ENCODE measurements at places on chromosomes 5 and 9.
A peak's percentile ranks its signal among the peaks of the same experiment; 100 is the strongest.

DNA sequence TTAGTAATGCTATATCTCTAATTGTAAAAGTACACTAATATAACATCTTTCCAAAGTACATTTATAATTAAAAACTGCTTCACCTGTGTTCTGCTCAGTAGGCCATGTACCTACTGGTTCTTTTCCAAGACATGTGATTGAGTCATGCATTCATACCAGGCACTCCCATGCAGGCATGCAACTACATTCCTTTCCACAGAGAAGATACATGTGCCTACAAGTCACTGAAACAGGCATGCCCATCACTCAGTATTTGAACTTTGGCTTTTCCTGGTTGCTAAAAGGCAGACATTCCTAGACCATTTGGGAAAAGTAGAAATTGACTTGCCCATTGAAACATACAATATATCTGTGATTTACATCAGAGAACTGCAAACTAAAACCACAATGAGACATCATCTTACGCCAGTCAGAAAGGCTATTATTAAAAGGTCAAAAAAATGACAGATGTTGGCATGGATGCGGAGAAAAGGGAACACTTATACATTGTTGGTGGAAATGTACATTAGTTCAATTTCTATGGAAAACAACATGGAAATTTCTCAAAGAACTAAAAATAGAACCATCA lies 148.3 kb upstream of the MOCS2 start:
- no peak for DNase-seq

GRCh38 chr5:77973253-77973609 lies 197.1 kb upstream of the TBCA start:
- DNase-seq: peak; percentile 62

DNA sequence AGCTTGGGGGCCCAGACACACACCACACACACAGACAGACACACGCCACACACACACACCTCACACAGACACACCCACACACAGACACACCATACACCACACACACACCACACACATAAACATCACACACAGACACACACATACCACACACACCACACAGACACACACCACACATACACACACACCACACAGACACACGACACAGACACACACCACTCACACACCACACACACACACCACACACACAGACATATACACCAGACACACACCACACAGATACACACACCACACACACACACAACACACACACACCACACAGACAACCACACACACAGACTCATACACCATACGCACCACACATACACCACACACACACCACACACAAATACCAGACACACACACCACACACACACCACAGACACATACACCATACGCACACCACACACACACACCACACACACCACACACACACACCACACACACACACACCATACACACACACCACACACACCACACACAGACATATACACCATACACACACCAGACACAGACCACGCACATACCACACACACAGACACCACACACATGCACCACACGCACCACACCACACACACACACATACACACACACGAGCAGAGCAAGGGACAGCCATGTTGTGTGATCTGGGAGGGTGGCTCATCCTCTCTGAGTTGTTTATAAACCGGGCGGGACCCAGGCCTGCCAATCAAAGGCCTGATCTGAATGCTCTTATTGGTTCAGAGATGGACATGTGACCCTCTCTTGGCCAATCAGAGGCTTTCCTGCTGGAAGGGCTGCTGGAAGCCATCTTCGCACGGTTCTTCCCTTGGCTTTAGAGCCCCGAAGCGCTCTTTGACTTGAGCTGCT lies 148.3 kb downstream of the GAPVD1 start:
- no peak for DNase-seq

DNA sequence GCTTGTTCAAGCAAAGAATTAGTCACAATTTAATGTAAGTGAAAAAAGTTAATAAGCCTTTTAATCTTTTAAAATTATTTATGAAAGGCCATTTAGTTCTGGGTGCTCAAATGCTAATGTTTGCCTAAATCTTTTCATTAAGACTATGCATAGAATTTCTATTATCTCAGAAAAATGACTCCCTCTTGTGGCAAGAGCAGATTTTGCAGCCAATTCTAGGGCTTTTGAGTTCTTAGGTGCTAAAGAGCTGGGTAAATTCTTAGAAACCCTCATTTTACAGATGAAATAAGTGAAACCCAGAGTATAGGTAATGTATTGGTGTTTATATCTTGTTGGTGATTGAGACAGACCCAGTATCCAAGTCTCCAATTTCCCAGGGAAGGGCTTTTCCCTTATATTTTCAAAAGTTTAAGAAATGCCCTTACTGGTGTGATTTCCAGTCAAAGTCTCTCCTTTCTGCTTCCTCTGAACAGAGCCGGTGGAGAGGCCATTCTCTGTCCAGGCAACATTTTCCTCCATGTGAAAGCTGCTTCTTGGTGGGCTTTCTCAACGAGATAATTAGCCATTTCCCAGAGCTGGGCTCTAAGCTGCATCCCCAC lies 24.1 kb upstream of the PCSK5 start:
- DNase-seq: peak; percentile 31

DNA sequence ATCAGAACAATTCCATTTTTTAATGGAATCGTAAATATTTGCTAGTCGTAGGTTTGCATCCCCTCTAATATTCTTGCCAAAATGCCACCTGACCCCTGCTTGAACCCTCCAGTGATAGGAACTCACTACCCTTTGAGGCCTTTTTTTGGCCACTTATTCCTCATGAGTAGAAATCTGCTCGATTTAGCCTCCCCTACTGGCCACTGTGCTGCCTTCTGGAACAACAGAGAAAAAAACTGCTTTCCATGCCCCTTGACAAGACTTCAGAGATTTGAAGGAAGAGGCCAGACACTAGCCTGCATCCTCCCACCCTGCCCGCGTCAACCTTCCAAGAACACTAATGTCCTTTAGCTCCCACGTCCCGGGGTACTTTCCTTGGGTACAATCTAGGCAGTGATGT lies 4.1 kb downstream of the CCDC69 start:
- no peak for DNase-seq

- no peak for DNase-seq
Measured at GRCh38 chr5:116225281-116225922, 140.6 kb downstream of the COMMD10 start.

GRCh38 chr9:79629721-79630120 lies 58.0 kb downstream of the TLE4 start:
- no peak for DNase-seq

GRCh38 chr5:50655810-50656205 lies 10.6 kb upstream of the PARP8 start:
- no peak for DNase-seq

GRCh38 chr5:101024299-101024698 lies 121.2 kb upstream of the ST8SIA4 start:
- no peak for DNase-seq

- DNase-seq: peak; percentile 59
Measured at GRCh38 chr5:149358294-149358651, 427 bp downstream of the PCYOX1L start.

GRCh38 chr5:52457810-52458209 lies 329.9 kb upstream of the ITGA1 start:
- no peak for DNase-seq
